ENCODE measurements at places on chromosomes 7 and 10.
A peak's percentile ranks its signal among the peaks of the same experiment; 100 is the strongest.

DNA sequence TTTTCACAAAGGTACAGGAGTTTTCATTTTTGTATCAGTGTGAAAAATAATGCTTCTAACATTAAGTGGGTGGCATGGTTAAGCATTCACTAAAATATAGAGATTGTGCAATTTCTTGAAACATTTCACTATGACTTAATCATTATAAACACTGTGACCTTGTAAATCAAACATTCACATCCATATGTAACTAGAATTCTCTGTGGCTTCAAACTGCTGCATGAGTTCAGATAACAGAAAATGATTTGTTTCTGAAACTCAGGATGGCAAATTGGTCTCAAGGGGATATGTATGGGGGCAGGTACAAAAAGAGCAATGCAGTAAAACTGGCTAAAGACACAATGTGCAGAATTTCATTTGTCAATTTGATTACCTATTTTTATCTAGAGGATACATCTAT, 3.8 kb downstream of the FAM133B start:
- no peak for DNase-seq

DNA sequence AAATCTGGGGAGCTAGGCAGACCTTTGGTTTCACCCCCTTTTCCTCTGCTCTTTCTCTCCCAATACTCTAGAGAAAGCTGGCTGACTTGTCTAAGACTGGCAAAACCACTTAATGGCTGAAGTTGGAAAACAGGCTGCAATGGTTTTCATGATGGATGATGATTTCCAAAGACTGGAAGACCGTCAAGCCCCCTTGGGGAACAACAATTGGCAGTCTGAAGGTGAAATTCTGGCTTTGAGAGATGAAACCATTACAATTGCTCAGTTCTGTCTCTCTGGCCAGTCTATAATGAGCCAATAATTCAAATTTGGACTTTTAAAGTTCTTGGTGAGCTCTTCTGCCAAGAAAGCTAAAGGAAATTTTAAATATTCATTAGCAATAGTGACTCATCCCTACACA, 680.5 kb downstream of the PARD3 start:
- no peak for DNase-seq

- DNase-seq, result no peak
These were observed 71.9 kb upstream of the NPY start for GRCh38 chr7:24212073-24212472.

DNA sequence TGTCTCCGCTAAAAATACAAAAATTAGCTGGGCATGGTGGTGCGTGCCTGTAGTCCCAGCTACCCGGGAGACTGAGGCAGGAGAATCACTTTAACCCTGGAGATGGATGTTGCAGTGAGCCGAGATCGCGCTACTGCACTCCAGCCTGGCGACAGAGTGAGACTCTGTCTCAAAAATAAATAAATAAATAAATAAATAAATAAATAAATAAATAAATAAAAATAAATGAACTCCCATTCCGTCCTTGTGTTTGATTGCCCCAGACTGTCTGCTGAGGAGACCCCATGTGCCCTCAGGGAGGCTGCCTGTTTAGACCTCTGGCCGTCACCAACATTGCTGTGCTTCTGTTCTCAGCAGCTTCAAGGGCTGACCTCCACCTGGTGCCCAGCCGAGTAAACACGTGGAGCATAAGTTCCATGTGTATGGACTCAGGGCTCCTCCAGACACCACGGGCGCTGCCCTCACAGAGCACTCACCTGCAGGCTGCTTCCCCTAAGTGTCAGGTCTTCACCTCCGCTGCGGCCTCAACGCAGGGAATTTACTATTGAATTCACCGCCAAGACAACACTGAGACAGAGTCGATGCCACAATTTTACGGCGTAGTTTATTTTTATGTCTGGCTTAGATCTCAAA, 32.0 kb downstream of the VOPP1 start:
- no peak for DNase-seq

GRCh38 chr7:150569245-150569955, 2.2 kb downstream of the GIMAP4 start:
- DNase-seq, result no peak

- DNase-seq, result no peak
These were observed 422 bp downstream of the AP1S1 start for GRCh38 chr7:101154693-101155102.

GRCh38 chr10:103580430-103580829, 86.9 kb downstream of the NEURL1 start:
- no peak for DNase-seq

GRCh38 chr7:143299346-143299745, 11.2 kb downstream of the CASP2 start:
- no peak for DNase-seq

GRCh38 chr7:137636376-137636775, 210.4 kb downstream of the DGKI start:
- DNase-seq, result no peak

GRCh38 chr7:107387128-107387527, 82.7 kb upstream of the GPR22 start:
- peak; percentile 8 for DNase-seq

DNA sequence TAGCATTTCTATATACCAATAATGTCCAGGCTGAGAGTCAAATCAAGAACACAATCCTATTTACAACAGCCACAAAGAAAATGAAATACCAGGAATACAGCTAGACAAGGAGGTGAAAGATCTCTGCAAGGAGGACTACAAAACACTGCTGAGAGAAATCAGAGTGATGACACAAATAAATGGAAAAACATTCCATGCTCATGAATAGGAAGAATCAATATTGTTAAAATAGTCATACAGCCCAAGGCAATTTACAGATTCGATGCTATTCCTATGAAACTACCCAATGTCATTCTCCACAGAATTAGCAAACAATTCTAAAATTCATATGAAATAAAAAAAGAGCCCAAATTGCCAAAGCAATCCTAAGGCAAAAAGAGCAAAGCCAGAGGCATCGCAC, 116.8 kb upstream of the ZNF32 start:
- DNase-seq, result no peak

DNA sequence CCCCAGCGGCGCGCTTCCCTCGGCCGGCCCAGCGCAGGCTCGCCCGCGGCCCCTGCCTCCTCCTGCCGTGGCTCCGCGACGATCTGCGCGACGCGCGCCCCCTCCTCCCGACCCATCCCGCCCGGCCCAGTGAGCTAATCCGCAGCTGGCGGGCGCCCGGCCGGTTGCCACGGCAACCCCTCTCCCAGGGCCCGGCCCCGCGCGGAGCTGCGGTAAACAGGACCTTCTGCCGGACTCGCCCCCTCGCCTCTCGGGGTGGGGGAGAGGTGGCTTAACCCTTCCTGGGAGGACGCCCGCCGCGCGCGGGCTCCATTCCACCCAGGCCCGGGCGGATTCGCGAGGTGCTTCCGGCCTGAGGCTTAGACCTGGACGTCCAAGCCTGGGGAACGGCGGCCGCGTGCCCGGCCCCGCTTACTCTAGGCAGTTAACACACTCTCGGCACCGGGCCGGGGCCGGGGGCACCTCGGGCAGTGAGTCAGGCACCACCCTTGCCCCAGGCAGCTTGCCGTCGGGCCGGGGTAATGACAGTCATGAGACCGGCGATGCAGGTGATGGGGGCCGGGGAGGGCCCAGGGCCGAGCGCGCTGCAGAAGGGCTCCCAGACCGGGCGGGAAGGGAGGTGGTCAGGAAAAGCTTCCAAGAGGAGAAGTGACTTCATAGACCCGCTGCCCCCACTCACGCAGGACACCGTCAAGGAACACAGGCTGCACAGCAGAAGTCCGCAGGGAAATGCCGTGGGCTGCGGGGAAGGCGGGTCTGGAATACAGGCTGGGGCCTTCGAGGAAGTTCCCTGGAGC, at the start of gene DENND2A:
TSS of gene DENND2A (minus strand) at position 87 of the 797 bp plus-strand sequence. CDS start 38,416 bp downstream, outside the sequence.
- DNase-seq, result no peak

- DNase-seq, result no peak
These were observed 44.3 kb downstream of the MSRB2 start for GRCh38 chr10:23139677-23140076.

DNA sequence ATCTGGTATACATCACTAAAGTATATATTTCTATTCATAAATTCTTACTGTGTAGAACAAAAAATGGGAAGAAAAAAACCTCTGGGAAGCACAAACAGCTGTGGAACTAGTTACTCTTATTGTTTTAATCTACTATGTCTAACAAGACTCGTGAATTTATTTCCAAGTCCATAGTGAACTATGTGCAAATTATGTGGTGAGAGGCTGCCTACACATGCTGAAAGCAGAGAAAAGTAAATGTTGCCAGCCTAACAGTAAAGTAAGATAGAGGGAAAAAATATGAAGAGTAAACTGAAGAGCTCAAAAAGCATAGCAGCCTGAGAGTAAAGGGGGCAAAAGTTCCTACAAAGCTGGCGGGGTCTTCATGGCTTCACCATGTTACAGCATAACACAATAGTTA, 3.0 kb downstream of the GDI2 start:
- DNase-seq, result no peak

DNA sequence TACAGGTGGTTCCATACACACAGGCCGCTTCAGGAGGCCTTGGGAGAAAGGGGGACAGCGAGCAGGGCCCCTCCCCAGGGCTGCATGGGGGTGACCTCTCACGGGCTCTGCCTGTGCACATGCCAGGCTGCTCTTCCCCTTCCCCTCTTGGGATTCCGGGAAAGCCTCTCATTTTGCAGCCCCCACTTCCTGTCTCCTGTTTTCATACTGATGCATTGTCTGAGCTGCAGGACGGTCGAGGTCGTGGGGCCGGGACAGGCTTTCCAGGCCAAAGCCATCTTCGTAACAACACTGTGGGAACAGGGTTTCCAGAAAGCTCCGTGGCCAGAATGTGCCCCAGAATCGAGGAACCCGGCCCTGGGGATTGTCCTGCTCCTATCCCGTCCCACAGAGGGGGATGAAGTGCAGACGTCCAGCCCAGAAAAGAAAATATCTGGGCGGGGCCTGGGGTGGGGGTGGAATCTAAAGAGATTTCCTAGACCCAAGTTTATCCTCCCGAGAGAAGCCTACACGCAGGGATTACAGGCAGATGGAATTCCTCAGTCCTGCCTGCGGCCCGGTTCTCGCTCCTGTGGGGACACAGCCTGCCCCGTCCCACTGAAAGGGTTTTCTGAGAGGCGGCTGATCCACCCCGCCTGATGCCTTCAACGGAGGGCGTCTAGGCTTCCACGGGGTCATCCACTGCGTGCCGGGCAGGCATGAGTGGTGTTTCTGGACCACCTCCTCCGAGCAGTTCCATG, 29.5 kb upstream of the DNAAF5 start:
- no peak for DNase-seq

- DNase-seq, result no peak
These were observed 29.5 kb upstream of the ZNF107 start for GRCh38 chr7:64636386-64636785.

- DNase-seq, result no peak
These were observed 43.2 kb downstream of the PNLIPRP3 start for GRCh38 chr10:116470768-116471415.

GRCh38 chr10:955820-956217, 24.3 kb upstream of the LARP4B start:
- no peak for DNase-seq

DNA sequence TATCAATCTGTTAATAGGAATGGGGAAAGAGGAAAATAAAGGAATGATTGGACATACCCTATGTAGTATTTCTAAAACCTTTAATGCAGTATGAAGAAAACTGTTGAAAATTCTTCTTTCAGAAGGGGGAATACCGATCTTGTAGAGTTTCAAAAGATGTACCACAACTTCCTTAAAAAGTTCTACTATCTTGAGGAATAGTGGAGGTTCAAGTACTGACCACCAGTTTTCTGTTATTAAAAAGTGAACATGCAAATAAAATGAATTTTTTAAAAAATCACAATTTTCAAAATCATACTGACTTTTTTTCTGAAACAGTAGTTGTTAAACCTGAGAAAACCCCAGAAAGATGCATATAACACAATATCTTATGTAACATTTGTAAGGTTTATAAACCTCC, 86.5 kb downstream of the HERC4 start:
- no peak for DNase-seq

DNA sequence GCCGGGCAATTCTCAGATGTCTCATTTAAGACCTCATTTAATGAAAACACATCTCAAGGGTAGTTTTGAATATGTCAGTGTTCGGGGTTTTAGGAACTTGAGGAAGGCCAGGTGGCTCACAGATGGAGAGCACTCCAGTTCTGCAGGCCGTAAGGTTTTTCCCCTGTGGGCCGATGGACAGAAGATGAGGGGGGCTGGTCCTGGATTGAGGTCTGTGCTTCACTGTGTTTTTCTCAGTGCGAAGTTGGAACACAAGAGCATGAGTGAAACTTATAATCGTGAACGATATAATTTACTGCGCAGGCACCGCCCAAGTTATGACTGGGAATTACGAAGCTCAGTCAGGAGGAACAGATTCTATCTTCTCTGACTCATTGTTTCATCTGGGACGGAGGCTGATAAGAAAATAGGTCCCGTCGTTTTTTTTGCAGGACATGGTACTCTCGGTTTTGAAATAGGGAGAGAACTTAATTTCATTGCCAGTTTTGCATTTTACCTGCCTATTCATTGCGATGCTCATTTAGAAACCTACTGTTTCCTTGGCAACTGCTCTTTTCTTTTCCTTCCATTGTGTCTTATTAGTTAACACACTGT, 591.0 kb upstream of the PFKP start:
- DNase-seq, result no peak

DNA sequence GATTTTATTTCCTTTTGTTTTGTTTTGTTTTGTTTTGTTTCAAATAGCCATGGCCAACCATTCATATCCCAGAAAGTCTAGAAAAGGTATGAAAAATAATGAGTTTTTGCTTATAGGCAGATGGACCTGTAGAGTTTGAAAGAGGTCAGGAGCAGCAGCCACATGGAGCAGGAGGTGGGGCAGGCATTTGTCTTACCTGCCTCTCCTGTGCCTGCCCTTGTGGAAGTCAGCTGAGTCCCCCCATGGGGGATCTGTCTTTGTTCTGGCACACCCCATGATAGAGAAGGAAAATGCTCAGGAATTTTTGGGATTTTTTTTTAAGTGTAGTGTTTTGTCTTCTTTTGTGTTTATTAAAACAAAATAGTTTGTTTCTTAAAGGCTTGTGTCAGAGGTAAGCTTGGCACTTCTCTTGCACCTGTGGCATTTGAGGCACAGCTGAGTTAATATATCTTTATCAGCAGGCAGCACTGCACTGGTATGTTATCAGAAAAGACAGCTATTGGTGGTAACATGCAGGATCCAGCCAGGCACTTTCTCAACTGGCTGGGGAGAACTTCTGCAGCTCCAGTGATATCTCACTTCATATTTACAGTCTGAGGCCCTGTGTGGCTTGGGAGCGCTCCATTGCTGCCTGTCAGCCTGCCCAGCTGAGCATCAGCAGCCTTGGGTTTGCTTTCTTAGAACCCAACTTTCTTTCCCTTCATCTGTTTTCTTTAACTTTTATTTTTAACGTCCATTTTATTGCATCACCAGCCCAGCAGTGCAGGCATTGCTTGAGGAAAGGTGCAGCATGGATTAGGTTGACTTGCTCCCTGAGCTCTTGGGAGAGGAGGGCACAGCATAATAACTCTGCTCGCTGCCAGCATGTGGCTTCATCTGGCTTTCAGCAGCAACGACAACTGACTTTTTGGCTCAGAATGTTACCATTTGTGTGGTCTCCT, 44.4 kb downstream of the LRRC4 start:
- DNase-seq, result no peak

DNA sequence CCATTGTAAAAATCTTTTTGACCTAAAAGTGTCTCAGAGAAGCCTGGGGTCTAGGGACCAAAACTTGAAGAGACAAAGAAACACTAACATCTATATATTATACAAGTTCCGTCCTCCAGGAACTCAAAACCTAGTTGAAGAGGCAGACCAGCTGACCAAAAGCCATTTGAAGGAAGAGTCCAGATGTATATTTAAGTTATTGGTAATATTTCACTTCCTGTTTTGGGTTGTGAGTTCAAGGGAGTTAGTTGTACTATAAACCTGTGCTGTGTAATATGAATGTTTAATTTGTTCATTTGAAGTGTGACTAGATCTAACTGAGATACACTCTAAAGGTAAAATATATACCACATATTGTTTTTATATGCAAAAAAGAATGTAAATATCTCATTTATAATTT, 45.0 kb downstream of the CDK1 start:
- DNase-seq, result no peak

GRCh38 chr10:42969909-42970308, 107.0 kb upstream of the RET start:
- DNase-seq, result no peak

All from astrocyte of the cerebellum (primary cell).